ENCODE measurements at places on chromosomes 11 and 22.

GRCh38 chr11:44338026-44338425, 28.1 kb upstream of the ALX4 start:
- no peak for DNase-seq

- no peak for DNase-seq
These were observed 44.0 kb downstream of the PISD start for GRCh38 chr22:31618057-31618456.

- DNase-seq = no peak
These were observed 29.4 kb downstream of the GDPD5 start for GRCh38 chr11:75496305-75496752.

DNA sequence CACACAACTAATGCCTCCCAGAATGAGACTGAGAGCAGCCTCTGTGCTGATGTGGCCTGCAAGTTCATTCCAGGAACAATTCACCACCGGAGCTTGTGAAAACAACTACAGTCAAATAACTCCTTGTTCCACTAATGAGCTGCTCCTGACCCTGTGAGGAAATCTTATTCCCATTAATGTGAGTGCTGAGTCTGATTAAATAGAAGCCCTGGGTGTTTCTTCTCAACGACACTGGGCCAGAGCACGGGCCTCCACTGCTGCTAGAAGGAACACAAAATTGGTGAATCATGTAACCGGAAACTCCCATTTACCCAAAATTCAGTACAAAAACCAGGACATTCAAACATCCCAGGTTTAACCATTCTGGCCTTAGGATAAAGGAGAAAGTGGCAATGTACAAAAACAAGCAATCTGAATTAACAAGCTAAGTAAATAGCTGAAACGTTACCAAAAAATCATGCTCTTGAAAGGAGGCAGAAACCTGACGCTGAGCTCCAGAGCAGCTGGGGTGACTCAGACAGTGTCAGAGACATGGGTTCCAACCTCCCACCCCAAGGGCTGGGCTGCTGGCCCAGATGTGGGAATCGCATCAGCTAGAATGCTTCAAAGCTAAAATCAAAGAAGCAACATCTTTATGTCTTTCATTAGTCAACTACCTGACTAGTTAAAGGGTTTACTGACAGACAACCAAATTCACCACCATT, 26.7 kb downstream of the SERGEF start:
- no peak for DNase-seq

DNA sequence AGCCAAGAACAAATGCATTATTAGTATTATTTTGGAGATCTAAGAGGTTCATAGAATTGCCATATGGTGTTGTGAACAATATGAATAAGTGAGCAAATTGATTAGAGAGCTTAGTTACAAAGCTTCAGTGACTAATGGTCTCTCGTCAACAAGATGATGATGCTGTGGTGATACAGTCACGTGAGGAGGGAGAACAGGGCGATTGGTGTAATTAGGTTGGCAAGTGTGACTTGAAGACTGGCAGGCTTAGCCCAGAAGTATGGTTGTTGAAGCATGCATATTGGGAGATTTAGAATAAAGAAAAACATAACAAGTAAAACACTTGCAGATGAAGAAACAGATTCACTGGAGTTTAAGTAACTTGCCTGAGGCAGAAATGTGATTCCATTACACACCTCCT, 100.6 kb upstream of the SORL1-AS1 start:
- no peak for DNase-seq
